Activated CD4-positive, CD25-positive, alpha-beta regulatory T cell (primary cell): ENCODE measurements at places on chromosomes 3 and 15.

DNA sequence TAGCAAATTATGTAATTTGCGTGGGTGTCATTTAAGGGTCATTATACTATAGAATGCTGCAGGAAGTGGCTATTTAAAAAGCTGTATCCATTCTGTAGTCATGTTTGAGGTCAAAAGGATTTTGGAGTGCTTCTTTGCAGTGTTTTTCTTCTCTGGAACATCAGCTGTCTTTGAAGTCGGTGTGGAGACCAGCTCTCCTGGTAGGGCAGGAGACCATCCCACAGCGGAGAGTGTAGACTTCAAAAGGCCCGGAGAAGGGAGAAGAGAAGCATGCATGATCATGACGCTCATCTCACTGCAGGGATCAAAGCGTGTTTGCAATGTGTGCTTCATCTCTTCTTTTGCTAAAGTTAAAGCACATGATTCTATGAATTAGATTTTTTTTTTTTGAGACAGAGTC, 19.9 kb downstream of the PXK start:
- DNase-seq = no peak

GRCh38 chr15:78073046-78073787, 4.3 kb downstream of the TBC1D2B start:
- no peak for DNase-seq

DNA sequence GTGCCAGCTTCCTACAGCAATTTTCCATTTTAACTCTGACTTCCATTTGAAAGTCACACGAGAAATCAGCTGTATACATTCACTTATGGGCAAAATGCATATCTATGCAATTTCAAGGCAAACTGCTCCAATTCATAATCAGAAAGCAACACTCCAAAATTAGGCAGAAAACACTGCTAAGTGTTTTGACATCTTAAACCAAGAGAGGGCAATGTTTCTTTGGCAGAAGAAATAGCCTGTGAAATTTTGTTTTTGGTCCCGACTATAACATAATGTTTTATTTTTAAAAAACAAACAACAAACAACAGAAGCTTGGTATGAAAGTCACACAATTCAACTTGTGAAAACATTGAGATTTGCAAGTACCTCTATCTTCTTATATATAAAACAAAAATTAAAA, 42.6 kb downstream of the GOLIM4 start:
- no peak for DNase-seq

GRCh38 chr3:191141728-191142127, 57.3 kb upstream of the OSTN start:
- DNase-seq = no peak

DNA sequence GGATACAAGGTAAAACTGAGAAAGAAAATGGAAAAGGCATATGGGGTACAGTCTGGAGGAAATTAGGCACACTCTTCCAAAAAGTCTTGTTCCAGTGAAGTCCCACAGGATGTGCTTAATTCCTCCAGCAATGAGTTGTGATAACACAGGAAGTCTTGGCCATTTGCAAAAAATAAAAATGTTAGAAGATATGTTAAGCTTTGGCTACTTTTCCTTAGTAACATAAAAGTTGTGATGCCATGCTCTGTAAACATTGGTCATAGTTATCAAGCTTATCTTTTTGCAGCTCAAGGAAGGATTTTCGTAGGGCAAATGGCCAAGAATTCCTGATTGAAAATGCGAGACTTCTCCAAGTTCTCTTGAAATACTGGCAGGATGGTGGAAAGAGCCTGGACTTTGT, 26.4 kb downstream of the LNP1 start:
- no peak for DNase-seq

DNA sequence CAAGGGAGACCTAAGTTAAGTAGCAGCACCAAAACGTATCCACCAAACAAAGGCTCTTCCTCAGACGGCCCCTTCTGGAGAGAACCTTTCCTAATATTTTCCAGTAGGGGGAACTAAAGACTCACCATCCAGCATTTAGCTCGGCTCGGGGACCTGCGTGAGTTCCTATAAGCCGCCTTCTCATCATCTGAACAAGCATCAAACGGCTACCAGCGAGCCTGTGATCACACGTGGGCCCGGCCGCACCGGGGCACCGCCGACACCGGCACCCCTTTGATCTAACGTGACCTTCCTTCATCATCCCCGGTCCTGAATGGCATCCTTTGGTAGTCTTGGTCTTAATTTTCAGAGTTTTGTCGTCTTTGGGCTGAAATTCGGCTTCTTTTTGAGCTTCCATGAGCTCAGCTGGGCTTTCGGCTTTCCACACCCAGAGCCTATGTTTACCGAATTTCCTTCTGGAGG, 1.4 kb upstream of the ROBO2 start:
- no peak for DNase-seq

- no peak for DNase-seq
Observed at GRCh38 chr15:78405336-78405924, 32.6 kb upstream of the IREB2 start.

GRCh38 chr15:59812889-59813288, 123.8 kb upstream of the BNIP2 start:
- no peak for DNase-seq

GRCh38 chr3:49493901-49494300, 23.8 kb downstream of the DAG1 start:
- no peak for DNase-seq

GRCh38 chr3:173938159-173938558, 540.6 kb downstream of the NLGN1 start:
- DNase-seq = no peak

GRCh38 chr3:94716326-94717018, 653.6 kb downstream of the NSUN3 start:
- DNase-seq = no peak

DNA sequence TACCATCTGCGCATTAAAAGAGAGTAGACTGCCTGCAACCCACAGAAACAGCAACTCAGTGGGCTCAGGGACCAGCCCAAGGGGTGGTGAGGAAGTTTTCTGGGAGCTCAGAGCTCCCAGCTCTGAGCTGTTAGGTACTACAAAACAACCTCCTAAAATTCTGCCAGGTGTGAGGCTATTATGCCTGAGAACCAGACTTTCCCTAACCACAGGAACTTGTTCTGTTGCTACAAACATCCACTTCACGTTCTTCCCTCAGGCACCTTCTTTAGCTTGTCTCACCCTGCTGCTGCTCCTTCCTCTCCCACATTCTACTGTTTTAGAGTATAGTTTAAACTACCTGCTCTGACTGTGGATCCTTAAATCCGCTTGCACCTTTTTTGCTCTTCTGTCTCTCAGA, 399.4 kb downstream of the ROBO1 start:
- DNase-seq = no peak

DNA sequence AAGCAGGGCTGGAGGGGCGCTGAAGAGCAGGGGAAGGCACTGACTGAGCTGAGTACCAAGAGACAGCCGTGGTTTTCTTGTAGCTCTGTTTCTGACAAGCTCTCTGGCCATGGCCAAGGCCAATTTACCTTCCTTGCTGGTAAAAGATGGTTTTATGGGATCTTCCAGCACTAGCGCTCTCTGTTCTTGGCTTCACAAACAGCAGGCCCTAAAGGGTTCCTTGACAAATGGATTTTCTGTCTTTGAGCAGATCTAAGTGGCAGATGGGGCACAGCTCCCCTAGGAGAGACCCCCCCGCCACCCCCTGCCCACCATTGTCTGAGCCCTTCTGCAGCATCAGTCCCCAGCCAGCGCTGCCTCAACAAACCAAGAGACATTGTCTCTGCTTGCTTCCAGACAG, 66.6 kb downstream of the GAP43 start:
- no peak for DNase-seq

DNA sequence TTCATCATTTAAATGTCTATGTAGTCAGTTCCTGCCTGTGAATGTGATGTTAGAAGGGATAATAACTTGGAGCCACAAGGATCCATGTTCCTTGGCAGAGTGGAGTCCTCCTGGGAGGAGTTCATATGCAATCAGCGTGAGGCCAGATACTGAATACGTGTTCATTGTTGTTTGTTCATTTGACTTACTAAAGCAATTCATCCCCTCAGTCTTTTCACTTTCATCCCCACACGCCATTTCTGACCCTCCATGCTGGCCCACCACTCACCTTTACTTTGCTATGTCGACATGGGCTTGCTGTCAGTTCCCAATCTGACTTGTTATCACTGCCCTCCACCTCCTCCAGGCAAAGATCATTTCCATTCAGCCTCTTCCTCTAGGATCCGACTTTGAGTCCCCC, 91.8 kb downstream of the SSR3 start:
- no peak for DNase-seq

- no peak for DNase-seq
Observed at GRCh38 chr3:136818191-136818768, 646 bp upstream of the SLC35G2 start.

- no peak for DNase-seq
Observed at GRCh38 chr3:126850370-126851085, 132.4 kb upstream of the PLXNA1 start.

GRCh38 chr3:51982352-51982837, 940 bp upstream of the ACY1 start:
- no peak for DNase-seq

GRCh38 chr3:62154457-62155148, 218.7 kb downstream of the FEZF2 start:
- DNase-seq = no peak

DNA sequence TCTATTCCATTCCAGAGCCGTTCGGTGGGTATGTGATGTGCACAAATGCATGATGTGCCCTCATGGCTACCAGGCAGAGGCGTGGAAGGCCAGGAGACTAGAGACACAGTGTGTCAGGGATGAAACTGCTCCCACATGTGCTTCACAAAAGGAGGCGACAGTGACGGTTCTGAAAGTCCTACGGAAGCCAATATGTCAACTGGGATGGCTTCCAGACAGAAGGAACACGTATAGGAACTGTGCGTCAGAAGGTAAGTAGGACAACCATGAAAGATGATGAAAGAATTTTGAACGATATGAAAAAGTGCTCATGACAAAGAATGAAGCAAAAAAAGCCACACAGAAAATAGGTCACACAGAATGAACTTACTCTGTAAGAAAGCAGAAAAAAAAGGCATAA, 34.1 kb downstream of the GLB1 start:
- DNase-seq = no peak

DNA sequence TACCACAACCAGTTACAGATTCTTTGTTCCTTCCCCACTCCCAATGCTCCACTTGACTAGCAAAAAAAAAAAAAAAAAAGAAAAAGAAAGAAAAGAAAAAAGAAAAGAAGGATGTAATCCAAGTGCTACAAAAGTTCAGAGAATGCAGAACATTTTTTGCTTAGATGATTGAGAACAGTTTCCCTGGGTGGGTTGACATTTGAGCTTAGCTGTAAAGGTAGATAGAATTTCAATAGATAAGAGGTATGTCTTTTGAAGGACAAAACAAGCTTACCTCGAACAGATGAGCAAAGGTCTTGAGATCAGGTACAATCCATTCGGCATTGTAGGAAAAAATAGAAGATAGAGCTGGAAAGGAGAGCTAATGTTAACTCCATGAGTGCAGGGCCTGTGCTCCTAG, 344.6 kb upstream of the NECTIN3 start:
- no peak for DNase-seq

DNA sequence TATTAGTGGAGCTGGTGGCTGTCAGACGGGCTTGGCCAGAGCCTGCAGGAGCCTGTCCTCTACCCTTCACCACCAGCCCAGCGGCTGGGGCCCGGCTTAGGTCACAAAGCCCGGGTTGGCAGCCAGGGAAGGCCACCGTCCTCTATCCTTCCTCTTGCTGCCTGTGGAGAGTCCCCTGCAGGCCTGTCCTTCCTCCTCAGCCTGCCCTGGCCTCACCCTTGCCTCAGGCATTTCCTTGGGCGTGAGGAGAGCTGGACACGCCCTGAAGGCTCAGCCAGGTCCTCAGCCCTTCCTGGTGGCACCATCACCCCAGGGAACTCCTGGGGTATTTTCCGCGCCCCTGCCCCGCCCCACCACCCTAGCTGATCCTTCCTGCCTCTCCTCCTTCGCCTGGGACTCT, 7.7 kb downstream of the CHAC1 start:
- no peak for DNase-seq

DNA sequence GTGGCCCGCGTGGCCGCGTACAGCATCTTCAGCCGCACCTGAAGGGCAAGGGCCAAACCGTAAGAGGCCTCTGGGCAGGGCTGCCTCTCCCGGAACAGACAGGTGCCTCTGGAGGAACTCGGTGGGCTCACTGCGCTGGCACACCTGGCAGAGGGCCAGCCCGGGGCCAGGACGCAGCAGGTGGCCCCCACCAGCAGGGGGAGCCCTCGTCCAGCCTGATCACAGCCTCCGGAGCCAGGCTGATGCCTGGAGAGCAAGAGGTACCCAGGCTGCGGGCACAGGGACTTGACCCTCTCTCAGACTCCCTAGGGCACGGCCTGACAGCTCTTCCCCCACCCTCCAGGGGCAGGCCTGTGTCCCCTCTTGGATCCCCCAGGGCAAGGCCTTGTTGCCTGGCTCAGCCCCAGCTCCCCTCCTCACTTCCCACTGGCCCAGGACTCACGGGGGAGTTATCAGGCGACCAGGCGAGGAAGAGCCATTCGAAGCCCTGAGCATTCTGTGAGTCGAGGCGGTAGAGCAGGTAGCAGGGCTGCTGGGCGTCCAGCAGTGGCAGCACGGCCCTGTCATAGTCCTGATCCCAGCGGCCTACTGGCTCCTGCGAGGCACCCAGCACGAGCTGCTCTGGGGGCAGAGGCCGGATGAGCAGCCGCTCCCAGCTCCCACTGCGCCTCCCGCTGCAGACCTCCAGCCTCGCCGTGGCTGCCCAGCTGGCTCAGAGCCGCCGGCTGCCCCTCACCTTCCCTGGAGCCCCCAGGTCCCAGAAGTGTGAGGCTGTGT, 6.2 kb upstream of the TLR9 start:
- peak; percentile 81 for DNase-seq

GRCh38 chr3:161409069-161409468, 37.8 kb upstream of the SPTSSB start:
- no peak for DNase-seq

- DNase-seq = no peak
Observed at GRCh38 chr15:30940359-30940758, 36.6 kb downstream of the FAN1 start.

GRCh38 chr3:173913397-173913796, 515.9 kb downstream of the NLGN1 start:
- no peak for DNase-seq

- DNase-seq = no peak
Observed at GRCh38 chr3:26505399-26505798, 117.2 kb upstream of the LRRC3B start.

GRCh38 chr3:168205451-168205850, 109.7 kb upstream of the GOLIM4 start:
- no peak for DNase-seq

DNA sequence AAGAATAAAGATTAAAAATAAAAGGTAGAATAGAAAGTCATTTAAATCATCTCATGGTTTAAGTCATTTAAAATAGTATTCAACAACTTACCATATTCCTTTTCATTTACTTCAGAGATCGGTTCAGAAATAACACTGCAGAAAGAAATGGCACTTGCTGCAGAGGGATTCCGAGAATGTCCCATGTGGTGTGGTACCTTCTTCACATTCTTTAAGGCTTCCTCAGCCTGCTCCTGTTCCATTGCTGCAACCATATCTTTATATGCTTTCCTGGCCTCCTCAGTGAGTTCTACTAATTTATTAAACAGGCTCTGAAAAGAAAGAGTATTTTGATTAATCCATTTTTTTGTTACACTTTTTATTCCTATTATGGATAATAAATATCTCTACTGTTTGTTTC, 32.6 kb upstream of the SHC4 start:
- no peak for DNase-seq
